ENCODE measurements at places on chromosomes 2 and 18. TPM values are rescaled to one million over a fixed set of nuclear protein-coding genes. Genes with fewer than 3 reads are reported as not detected.

DNA sequence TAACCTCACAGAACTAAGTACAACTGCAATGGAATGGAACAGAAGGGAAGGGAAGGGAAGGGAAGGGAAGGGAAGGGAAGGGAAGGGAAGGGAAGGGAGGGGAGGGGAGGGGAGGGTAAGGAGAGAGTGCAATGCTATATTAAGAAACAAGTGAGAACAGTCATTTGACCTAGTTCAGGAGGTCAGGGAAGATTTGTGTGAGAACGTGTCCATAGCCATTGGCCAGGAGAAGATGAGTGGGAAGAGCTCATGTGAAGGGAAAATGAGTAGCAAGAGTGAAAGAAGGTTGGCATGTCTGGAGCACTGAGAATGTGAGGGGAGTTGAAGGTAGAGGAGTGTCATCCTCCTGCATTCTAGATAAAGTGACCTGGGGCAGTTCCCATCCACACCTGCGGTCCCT lies 481.6 kb downstream of the IRS1 start:
- no peaks in the 10 kb centered on the region for H3K4me1 ChIP-seq
- no peak for DNase-seq
- no peaks in the 10 kb centered on the region for H3K27me3 ChIP-seq
- no peaks in the 10 kb centered on the region for H3K36me3 ChIP-seq
- H3K27ac ChIP-seq: no peak overlapping the region
- no peak overlapping the region for H3K4me3 ChIP-seq

Gene LONRF2
- 0.13 TPM for total RNA-seq

DNA sequence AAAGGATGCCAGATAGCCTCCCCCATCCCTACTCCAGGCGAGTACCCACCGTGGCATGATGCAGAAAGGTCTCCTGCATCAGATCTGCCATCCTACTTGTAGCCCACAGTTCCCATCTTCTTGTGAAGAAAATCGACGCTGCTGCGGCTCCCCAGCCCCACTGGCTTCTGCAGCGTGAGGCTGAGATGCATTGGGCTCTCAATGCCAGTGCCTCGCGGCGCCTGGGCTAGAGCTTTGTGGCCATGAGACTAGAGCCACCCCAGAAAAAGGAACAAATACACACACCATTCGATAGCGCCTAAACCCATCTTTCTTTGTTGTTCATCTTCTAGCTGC lies 2.8 kb downstream of the NOL4 start:
- no peaks in the 10 kb centered on the region for H3K36me3 ChIP-seq
- no peak overlapping the region for H3K4me3 ChIP-seq
- H3K4me1 ChIP-seq: no peaks in the 10 kb centered on the region
- no peaks in the 10 kb centered on the region for H3K27me3 ChIP-seq
- no peak overlapping the region for H3K27ac ChIP-seq
- DNase-seq: no peak

Gene DTNA
- total RNA-seq: not detected

GRCh38 chr2:118508282-118508681 lies 339.2 kb downstream of the EN1 start:
- H3K36me3 ChIP-seq: no peaks in the 10 kb centered on the region
- DNase-seq: no peak
- no peaks in the 10 kb centered on the region for H3K4me1 ChIP-seq
- H3K27me3 ChIP-seq: no peaks in the 10 kb centered on the region
- H3K4me3 ChIP-seq: no peak overlapping the region

Gene TYMS
- total RNA-seq: 297 TPM

DNA sequence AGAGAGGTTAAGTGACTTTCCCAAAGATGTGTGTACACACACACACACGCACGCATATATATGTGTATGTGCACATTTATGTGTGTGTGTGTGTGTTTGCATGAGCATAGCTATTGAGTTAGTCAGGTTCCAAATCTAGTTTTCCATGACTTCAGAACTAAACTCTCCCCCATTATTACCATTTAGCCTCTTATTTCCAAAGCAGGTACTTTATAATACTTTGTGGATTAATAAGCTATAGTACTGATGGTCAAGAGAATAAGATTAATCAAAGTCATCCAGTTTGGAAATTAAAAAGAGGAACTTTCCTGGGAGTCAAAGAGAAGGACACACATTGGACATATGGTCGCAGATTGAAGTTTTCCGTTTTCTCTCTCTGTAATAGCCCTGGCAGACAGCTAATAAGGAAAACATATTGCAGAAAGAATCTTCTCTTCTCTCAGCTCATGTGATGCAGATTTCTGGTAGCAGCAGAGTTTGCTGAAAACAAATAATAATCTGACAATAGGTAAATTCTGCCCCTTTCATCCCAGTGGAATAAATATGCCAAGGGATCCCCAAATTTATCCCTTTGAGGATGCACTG lies 410.9 kb upstream of the TCF4 start:
- no peak overlapping the region for H3K4me3 ChIP-seq
- no peak overlapping the region for H3K27ac ChIP-seq
- no peaks in the 10 kb centered on the region for H3K4me1 ChIP-seq

DNA sequence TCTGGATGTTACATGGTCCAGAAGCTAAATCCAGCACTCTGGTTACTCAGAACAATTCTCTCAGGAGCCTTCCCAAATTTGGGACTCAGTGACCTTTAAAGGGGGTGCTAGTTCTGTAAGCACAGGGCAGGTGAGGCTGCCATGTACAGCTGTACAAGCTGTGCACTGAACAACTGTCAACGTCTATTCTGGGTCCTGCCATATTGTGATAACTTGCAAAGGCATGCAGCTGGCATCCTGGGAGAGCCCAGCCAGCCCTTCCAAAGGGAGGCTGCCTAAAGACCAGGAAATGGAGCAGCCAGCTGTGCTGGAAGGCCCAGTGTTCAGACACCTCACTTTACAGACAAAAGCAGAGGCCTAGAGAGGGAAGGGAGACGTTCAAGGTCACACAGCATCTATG lies 204.8 kb downstream of the KLHL29 start:
- H3K27me3 ChIP-seq: no peaks in the 10 kb centered on the region
- no peaks in the 10 kb centered on the region for H3K36me3 ChIP-seq
- H3K4me3 ChIP-seq: no peak overlapping the region
- no peak overlapping the region for H3K27ac ChIP-seq
- H3K4me1 ChIP-seq: no peaks in the 10 kb centered on the region
- DNase-seq: no peak

- peaks cover 75% of the 10 kb centered on the region for H3K36me3 ChIP-seq
- no peak overlapping the region for H3K27ac ChIP-seq
- H3K4me1 ChIP-seq: peaks cover 21% of the 10 kb centered on the region
- H3K4me3 ChIP-seq: no peak overlapping the region
These were observed 21.0 kb downstream of the ZAP70 start for GRCh38 chr2:97734061-97735051.

Gene CD207
- total RNA-seq: not detected

DNA sequence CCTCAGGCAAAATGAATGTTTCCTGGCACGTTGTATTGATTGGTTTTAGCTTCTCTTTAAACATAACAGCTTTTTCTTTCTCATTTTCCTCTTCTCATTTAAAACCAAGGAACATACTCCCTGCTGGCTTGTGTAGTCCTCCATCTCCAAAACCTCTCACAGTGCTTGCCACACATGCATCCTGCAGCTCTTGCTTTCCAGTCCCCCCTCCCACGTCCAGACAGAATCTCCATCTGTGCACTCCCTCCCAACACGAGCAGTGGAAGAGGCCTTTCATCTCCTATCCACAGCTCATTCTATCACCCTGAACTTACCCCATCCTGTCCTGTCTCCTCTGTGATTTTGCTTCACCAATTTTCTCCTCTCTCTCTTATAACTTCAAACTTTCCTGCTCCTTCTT lies 99.6 kb upstream of the THSD7B start:
- H3K27me3 ChIP-seq: no peaks in the 10 kb centered on the region
- no peak for DNase-seq
- H3K4me3 ChIP-seq: no peak overlapping the region
- no peak overlapping the region for H3K27ac ChIP-seq
- H3K4me1 ChIP-seq: no peaks in the 10 kb centered on the region

- H3K27me3 ChIP-seq: no peaks in the 10 kb centered on the region
- no peaks in the 10 kb centered on the region for H3K36me3 ChIP-seq
- H3K4me1 ChIP-seq: no peaks in the 10 kb centered on the region
These were observed 26.3 kb downstream of the TMEM163 start for GRCh38 chr2:134692499-134692898.

GRCh38 chr18:34932792-34933466 lies 108.3 kb upstream of the MAPRE2 start:
- no peaks in the 10 kb centered on the region for H3K27me3 ChIP-seq
- H3K36me3 ChIP-seq: no peaks in the 10 kb centered on the region
- H3K4me1 ChIP-seq: no peaks in the 10 kb centered on the region
- H3K27ac ChIP-seq: no peak overlapping the region
- no peak overlapping the region for H3K4me3 ChIP-seq

Gene GREB1L
- total RNA-seq: not detected

DNA sequence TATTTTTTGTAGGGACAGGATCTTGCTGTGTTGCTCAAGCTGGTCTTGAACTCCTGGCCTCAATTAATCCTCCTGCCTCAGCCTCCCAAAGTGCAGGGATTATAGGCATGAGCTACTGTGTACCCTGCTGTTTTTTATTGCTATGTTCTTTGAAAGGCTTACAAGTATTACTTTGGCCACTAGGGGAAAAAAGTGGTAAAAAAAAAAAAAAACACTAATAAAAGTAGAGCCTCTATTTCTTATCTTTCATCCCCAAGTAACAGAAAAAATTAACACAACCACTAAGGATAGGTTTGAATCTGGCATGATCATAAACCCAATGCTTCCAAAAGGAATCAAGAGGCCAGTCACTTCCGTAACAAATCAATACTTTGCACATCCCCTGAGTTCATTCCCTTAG lies 11.6 kb downstream of the NOL10 start:
- H3K27me3 ChIP-seq: no peaks in the 10 kb centered on the region
- no peak for DNase-seq
- H3K27ac ChIP-seq: no peak overlapping the region
- no peaks in the 10 kb centered on the region for H3K4me1 ChIP-seq

GRCh38 chr2:69452687-69453086 lies 15.5 kb upstream of the NFU1 start:
- DNase-seq: no peak
- no peaks in the 10 kb centered on the region for H3K4me1 ChIP-seq
- no peaks in the 10 kb centered on the region for H3K27me3 ChIP-seq
- H3K36me3 ChIP-seq: no peaks in the 10 kb centered on the region
- no peak overlapping the region for H3K4me3 ChIP-seq

Gene DYNAP
- not detected for total RNA-seq

Gene MRO
- not detected for total RNA-seq

DNA sequence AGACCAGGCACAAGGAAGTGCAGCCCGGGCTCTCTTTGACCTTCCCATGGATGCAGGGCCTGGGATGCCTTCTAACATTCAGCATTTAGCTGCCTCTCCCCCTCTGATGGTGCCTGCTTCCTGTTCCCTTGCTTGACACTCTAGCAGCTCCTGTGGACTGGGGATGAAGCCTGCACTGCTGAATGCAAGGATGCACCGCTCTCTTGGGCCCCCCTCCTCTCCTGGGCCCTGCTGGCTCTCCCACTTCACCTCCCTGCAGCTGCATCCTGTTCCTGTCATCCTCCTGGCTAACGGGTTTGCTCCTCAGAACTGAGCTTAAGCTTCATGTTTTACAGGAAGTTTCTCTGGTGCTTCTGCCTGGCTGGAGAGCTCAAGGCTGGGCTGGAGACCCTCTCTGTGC lies 254.1 kb downstream of the TSN start:
- no peak overlapping the region for H3K4me3 ChIP-seq
- DNase-seq: no peak
- no peaks in the 10 kb centered on the region for H3K27me3 ChIP-seq
- H3K27ac ChIP-seq: no peak overlapping the region
- H3K4me1 ChIP-seq: no peaks in the 10 kb centered on the region

- H3K4me1 ChIP-seq: no peaks in the 10 kb centered on the region
- H3K27me3 ChIP-seq: no peaks in the 10 kb centered on the region
- DNase-seq: no peak
- H3K27ac ChIP-seq: no peak overlapping the region
- H3K36me3 ChIP-seq: no peaks in the 10 kb centered on the region
These were observed 946.3 kb upstream of the LRATD1 start for GRCh38 chr2:13686262-13686661.

Gene STK11IP
- 26.2 TPM for total RNA-seq

GRCh38 chr2:46471-47345 lies at the start of gene FAM110C:
Gene FAM110C, minus strand, starts transcription at chr2:46505. Its CDS starts 120 bp downstream, at chr2:46385.
- H3K4me3 ChIP-seq: peak within 1 kb of the TSS; percentile 31
- H3K27me3 ChIP-seq: no peaks in the 10 kb centered on the region
- DNase-seq: peak; percentile 32
- H3K36me3 ChIP-seq: no peaks in the 10 kb centered on the region

DNA sequence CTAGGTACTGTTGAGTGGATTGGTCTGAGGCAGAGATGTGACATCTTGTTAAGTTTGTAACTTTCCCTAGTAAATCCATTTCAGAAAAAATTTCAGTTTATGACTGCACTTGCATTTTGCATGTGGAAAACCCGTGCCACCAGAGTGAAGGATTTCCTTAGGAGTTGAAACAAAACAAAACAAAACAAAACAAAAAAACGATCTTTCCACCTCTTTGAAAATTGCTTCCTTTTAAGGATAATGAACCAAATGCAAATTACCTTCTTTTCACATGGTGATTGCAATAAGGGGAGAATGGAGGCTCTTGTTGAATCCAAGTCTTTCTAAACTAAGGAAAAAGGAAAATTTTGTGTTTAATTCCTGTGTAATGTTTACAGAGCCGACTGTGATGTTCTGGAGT lies 43.2 kb downstream of the PHLPP1 start:
- H3K27ac ChIP-seq: no peak overlapping the region
- H3K4me1 ChIP-seq: no peaks in the 10 kb centered on the region
- no peaks in the 10 kb centered on the region for H3K27me3 ChIP-seq
- no peaks in the 10 kb centered on the region for H3K36me3 ChIP-seq

DNA sequence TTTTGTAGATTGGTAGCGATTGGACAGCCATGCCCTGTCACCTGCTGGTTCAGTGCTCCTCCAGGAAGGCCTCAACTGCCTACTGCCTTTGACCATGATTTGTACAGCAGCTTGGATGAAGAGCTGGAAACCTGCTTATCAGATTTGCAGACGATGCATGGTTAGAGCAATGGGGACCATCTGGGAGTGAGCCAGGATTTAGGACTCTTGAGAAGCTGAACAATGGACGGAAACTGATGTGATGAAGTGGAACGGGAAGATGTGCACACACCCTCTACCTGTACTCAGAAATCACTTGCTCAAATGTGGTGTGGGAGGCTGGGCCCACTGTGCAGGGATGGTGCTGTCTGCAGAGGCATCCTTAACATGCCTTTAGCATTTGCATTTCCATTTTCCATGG lies 57.2 kb downstream of the NCK2 start:
- DNase-seq: no peak
- peak overlapping the region; percentile 18 for H3K4me3 ChIP-seq
- no peaks in the 10 kb centered on the region for H3K27me3 ChIP-seq
- no peaks in the 10 kb centered on the region for H3K36me3 ChIP-seq
- peaks cover 87% of the 10 kb centered on the region for H3K4me1 ChIP-seq
- peak overlapping the region; percentile 58 for H3K27ac ChIP-seq

- DNase-seq: no peak
- no peaks in the 10 kb centered on the region for H3K36me3 ChIP-seq
- peaks cover 5% of the 10 kb centered on the region for H3K27me3 ChIP-seq
- H3K27ac ChIP-seq: no peak overlapping the region
- no peak overlapping the region for H3K4me3 ChIP-seq
These were observed 16.8 kb downstream of the KIF1A start for GRCh38 chr2:240803191-240803590.

Gene HOXD12
- total RNA-seq: not detected

Gene CCDC148
- 0.40 TPM for total RNA-seq

GRCh38 chr2:96205888-96206287 lies 2.7 kb downstream of the STARD7 start:
- no peaks in the 10 kb centered on the region for H3K27me3 ChIP-seq
- DNase-seq: no peak

Gene RAX
- total RNA-seq: not detected

All from CD8-positive, alpha-beta memory T cell (primary cell).